Muscle of arm (tissue), 14 donors: ENCODE measurements at places on chromosomes 2 and 18.
A peak's percentile ranks its signal among the peaks of the same experiment; 100 is the strongest.

DNA sequence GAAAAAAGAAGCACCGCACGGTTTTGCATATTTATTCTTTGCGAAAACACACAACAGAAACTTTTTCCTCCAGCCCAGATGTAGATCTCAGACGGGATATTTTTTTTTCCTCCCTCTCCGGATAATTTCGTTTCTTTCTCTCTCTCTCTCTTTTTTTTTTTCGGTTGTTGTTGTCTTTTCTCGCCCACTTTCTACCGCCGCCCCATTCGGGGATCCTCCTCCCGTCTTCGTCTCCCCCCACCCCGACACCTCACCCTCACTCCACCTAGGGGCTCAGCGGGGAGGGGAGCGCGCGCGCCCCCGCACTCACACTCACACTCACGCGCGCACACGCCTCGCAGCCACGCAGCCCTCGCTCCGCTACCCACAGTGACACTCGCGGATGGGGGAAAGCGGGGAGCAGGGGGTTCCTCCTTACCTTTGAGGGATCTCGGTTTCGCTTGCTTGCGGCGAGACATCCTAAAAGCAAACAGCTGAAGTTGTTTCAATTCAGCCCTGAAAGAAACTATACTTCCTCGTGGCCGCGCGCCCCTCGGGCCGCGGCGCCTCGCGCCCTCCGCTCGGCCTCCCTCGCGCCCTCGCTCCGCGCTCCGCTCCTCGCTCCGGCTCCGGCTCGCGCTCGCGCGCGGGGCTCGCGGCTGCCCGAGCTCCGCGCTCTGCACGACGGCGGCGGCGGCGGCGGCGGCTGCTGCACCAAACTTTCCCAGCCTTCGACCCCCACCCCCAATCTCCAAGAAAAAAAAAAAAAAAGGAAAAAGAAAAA, 1.3 kb downstream of the ZNF521 start:
- DNase-seq = peak; percentile 85

DNA sequence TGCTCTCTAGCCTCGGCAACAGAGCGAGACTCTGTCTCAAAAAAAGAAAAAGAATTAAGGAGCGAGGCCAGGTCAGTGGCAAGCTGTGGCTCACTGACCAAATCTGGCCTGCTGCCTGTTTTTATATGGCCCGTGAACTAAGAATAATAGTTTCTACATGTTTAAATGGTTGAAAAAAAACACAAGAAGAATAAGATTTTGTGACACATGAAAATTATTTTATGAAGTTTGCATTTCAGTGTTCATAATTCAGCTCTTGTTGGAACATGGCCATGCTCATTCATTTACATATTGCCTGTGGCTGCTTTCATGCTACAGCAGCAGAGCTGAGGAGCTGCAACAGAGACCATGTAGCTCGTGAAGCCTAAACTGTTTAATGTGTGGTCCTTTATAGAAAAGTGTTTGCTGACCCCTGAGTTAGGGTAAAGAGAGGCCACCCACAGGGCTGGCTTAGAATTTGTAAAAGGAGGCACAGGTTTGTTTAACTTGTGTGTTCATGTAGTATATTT, 59.5 kb downstream of the MFSD6 start:
- peak; percentile 66 for DNase-seq

DNA sequence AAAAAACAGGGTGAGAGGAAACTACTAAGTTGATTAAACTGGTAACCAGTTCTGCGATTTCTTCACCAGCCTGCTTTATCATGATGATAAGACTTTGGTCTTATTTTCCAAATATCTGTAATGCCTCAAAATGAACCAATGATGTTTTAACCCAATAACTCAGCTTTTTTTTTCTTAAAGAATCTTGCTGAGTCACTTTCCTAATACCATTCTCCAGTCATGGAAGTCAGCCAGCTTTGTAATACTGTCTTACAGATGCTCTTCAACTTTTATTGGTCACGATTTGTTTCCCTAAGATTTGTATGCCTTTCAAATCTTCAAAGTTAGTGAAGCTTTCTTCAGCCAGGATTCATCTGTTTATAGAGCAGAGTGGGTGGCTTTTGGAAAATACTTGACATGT, 47.7 kb upstream of the SMIM21 start:
- DNase-seq = peak; percentile 33

- DNase-seq = no peak
Observed at GRCh38 chr2:239257511-239257937, 143.3 kb downstream of the HDAC4 start.

DNA sequence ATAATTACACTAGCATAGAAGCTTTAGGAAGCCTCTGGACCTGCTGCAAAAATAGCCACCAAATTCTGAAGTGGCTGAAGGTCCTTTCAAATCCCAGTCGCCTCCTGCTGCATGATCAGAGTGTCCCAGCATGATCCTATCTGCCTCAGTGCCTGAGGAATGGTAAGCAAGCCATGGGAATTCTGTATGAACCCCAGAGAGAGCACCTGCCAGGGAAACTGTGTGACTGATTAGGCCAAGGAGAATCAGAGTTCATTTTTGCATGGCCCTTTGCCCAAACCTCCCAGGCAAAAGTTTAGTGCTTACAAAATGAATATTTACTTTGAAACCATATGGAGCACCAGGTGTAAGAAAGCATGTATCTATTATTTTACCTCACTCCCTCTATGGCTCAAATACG, 221.4 kb downstream of the ARL4C start:
- no peak for DNase-seq

- no peak for DNase-seq
Observed at GRCh38 chr2:127118038-127118437, 11.1 kb upstream of the BIN1 start.

DNA sequence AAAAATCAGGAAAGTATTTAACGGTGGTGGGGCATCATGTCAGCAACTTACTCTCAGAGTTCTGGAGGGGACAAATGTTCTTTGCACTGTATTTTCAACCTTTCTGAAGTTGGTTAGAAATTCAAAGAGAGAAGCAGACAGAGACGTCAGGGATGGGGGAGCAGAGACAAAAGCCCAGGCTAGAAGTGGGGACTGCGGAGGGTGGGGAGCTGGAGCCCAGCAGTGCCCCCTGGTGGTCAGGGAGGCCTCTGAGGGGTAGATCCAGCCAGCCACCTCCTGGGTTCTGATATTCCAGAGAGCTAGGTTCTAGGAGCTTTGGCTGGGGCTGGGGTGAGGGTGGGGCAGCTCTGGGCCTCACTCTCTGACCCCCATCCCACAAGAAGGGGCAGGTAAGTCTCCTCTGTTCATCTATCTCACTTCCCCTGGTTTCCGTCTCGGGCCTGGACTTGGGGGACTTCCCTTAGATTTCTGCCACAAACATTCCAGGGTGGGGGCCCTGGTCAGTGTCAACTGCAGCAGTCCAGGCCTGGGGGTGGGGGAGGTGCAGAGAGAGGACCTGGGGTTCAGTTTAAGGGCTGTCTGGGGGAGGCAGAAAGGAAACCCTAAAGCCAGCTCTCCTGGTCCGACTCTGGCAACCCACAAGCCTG, 8.9 kb downstream of the TNS1 start:
- no peak for DNase-seq

GRCh38 chr2:184215745-184216144, 382.6 kb upstream of the ZNF804A start:
- DNase-seq = no peak

DNA sequence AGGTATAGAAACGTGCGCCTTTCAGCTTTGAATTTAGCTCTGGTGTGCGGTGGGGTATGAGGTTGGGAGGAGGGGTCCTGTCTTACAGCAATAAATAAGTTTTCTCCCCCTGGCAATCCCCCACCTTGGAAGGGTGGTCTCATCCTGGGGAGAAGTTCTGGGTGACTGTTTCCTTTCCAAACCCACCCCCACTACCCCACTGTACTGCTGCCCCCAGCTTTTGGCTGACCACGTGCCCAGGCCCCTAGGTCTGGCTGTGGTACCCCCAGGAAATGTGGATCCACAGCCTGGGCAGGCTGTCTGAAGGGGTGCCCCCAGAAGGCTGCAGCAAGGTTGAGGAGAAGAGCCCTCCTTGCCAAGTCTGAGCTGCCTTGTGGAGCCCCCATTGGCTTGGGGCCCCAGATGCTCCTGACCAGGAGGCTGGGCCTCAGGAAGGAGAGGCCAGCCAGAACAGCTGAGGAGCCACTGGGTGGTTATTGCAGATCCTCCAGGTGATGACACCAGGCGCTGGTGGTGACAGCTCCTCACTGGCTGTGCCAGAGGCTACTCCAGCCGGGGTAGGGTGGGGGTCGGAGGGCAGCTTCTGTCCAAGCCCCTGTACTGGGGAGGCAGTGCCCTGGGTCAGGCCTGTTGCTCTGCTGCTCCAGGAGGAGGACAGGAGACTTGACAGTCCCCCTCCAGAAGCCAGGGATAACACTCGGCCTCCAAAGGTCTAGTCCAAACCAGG, 24.2 kb downstream of the CCT7 start:
- no peak for DNase-seq

GRCh38 chr2:191802180-191802579, 44.7 kb downstream of the CAVIN2 start:
- DNase-seq = no peak

DNA sequence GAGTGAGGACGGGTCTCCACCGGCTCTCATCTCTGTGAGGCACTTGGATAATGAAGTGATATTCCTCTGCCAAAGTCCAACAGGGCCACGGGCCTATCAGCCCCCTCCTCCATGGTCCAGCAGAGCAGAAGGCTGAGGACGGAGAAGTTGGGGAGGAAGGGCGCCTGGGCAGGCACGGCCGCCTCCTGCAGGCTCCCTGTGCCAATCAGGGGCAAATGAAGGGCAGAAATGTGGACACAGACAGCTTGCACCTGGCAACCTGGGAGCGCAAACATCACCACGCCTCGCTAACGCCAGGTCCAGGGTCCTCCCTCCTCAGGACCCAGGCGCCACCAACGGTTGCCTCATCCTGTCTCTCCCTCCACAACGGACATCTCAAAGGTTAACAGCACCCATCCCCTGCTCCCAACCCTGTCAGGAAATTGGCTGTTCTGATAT, 24.3 kb downstream of the SMAD7 start:
- DNase-seq = no peak

DNA sequence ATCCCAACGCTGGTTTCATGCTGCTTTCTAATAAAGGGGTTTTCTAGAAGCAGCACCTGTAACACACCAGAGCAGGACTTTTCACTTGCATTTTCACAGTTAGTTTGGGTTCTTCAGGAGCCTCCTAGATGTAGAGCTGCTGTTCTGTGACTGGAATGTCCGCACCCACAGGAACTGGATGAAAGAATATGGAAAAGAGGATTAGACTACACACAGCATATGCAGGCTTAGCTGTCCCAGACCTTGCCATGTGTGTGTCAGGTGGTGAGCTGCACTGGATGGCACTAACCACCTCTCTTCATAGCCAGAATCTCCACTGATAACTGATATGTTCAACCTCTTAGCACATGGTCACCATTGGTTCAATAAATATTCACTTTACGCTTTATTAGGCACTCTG, 112.1 kb upstream of the POU3F3 start:
- DNase-seq = no peak

- DNase-seq = no peak
Observed at GRCh38 chr18:79515331-79515730, 119.6 kb downstream of the NFATC1 start.

DNA sequence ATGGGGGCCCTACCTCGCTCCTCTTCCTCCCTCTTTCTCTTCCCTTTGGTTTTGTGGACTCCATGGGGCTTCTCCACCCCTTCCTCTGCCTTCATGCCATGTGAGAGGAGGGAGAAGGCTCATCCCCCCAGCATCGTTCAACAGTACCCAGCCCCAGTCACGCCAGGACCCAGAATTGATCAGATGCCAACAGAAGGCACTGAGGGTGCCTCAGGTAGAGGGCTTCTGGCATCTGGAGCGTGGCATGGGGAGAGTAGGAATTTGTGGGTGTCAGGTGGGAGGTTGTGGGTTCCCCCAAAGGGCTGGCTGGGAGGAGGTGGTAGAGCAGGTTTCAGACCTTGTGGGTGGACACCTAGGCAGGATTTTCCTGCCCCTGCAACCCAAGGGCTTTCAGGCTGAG, 122.0 kb downstream of the TWIST2 start:
- DNase-seq = no peak

DNA sequence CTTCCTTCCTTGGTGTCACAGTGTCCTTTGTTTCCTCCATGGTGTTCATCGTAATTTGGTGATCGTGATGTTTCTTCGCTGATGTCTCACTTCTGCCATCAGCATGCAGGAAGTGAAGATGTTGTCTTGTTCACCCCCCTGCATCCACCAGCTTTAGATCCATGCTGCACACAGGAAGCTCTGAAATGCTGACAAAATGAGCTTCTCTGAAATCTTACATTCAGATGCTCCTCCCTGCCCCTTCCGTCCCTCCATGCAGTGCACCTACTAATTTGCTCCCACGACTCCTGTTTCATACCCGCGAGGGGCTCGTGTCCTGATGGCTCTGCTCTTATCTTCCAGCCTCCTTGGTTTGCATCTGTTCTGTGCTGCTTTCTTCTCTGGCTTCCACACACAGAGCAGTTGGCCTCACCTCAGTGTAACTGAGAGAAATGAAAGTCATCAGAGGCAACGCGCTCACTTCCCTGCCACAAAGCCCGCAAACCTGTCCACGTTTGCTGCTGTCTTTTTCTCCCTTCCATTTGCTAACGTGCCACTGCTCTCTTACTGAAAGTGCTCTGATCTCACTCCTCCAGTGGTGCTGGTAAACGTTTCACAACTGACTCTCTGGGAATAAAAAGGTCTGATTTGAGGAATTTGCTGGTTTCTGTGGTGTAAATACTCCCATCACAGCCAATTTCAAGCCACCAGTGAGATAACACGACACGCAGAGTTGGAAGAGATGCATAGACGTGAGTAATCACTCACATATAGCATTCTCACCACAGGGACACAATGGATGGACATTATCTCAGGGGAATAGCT, 41.0 kb upstream of the MGAT4A start:
- DNase-seq = no peak

DNA sequence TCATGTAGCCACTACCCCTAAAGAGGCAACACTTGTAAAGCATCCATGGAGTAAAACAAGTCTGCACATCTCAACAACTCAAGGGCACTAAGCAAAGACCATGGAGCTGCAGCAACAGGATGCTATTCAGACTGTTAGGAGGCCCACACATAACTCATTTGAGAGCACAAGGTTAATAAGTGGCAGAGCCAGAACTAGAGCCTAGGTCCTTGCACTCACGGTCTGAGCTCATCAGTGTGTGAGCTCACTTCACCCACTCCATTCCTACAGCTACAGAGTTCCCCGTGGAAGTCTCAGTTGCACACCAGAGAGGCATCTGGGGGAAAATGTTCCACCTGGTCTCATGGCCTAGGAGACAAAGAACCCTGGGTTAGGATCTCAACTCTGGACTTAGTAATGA, 35.0 kb downstream of the TTC32 start:
- no peak for DNase-seq
